ENCODE measurements at places on chromosomes 16 and 17. TPM values are rescaled to one million over a fixed set of nuclear protein-coding genes. Genes with fewer than 3 reads are reported as not detected.

DNA sequence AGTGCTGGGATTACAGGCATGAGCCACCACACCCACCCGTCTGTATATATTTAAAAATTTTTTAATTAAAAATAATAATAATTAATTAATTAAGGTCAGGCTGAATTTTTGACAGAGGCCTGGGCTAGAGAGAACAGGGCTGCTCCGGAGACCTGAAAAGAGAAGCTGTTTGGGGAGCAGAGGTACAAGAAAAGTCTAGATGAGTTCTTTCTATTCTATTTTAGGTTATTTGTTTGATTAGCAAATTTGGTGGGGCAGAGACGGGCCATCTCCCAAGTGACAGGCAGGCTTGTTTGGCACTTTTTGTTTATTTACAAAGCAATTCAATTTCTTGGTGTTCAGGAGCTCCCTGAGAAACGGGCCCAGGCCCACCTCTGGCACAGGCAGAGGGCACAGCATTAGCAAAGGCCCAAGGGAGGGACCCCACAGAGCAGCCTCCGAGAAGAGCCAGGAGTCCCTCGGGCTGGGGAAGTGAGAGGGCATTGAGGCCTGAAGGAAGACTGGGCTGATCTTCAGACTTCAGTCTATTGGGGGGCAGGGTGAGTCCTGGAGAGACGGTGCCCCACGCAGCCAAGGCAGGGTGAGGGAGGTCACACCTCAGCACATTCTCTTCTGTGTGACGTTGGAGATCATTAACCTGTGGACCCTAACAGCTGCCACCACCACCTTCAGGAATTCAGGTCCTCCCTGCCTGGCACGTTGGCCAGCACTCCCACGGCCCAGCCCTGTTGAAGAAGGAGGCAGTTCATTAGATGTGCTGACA lies 10.8 kb upstream of the RIPOR1 start:
- no peak for DNase-seq

- no peak for DNase-seq
These were observed 6.5 kb upstream of the KRTAP3-1 start for GRCh38 chr17:41015454-41015853.

- DNase-seq, result no peak
These were observed 13.7 kb downstream of the HIC1 start for GRCh38 chr17:2068519-2069051.

- DNase-seq, result no peak
These were observed 19.4 kb downstream of the UTS2R start for GRCh38 chr17:82390860-82391435.

DNA sequence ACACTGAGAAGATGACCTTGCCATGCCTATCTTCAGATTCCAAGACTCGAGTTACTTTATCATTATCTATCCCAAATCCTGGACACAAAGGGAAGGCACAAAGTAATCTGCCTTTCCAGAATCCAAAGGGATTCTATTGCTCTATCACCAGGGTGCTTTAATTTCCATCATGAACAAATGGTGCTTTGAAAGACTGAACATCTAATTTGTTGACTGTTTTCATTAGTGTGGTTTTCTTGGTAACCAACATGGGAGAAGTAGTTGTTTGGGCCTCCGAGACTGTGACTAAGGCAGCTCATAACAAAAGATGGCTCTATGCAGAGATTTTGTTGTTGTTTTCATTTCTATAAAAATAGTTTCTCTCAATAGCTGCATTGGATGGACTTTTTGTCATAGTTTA lies 441.0 kb upstream of the SOX9 start:
- DNase-seq, result no peak

DNA sequence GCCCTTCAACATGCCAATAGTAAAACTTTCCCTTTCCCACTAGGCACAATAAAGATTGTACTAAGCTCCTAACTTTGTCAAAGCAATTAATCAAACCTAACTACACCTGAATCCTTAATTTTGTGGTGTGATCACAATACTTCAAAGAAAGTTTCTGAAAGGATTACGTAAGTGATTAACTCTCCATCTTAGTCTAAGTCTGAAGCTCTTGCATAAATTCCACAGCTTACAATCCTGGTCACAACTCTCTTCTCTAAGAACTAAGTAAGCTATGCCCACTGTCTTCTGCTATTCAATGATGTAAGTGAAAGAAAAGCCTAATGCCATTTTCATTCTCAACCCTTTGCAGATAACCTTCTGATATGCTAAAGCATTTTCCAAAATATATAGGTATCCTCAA lies 15.4 kb downstream of the SIAH1 start:
- no peak for DNase-seq

GRCh38 chr17:59362811-59363205 lies 31.4 kb downstream of the YPEL2 start:
- no peak for DNase-seq

DNA sequence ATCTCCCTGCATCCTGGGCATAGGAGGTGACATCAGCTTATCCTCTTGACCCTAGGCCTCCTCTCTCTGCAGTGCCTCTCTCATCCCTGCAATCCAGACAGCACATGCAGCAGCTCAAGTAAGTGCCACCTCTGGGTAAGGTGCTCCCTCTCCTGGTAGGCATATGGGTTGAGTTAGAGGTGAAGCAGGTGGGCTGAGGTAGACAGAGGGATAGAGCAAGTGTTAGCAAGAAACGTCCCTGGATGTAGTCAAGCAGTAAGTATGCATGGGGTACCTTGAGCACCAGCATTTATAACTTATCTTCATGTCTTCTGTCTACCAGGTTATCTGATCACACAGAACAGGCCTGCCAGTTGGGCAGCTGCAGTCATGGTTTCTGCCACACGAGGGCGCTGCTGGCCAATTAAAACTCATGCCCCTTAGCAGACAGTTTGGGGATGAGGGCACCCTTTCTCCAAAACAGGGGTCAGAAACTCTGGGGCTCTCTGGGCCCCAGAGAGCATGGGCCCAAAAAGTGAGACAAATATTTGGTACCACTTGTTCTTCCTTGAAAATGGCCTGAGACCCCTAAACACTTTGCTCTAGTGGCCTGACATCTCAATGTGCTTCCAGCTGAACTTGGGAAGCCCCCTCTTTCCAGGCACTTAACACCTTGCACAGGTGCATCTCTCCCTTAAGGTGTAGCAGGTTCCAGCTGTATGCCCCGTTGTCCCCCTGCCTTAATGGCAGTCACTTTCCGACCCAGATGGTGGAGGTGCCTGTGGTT lies 59.8 kb downstream of the NEUROD2 start:
- peak; percentile 36 for DNase-seq

DNA sequence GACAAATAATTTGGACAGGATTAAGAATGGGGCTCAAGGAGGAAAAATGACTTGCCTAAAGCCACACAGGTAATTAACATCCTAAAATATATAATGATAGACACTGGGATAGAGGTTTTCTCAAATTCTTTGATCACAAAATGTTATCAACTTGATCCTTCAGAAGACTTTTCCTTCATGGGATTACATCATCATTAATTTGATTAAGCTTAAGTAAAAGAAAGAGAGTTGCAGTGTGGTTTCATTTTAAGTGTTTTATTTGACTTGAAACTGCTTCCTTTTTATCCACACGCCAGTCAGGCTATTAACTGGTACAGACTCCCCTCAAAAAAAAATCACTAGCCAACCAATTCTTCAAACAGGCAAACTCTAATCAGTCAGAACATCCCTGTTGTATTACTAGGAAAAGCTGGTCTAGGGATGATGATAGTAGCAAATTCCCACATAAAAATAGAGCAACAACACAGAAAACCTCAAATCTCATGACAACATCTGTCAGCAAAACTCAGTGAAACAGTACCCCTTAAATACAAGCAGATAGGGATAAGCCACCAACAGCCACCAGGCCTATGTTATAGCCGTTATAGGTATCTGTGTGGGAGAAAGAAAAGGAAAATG lies 32.5 kb downstream of the AKAP10 start:
- DNase-seq, result no peak

GRCh38 chr17:68102318-68102758 lies 66.8 kb downstream of the KPNA2 start:
- no peak for DNase-seq

DNA sequence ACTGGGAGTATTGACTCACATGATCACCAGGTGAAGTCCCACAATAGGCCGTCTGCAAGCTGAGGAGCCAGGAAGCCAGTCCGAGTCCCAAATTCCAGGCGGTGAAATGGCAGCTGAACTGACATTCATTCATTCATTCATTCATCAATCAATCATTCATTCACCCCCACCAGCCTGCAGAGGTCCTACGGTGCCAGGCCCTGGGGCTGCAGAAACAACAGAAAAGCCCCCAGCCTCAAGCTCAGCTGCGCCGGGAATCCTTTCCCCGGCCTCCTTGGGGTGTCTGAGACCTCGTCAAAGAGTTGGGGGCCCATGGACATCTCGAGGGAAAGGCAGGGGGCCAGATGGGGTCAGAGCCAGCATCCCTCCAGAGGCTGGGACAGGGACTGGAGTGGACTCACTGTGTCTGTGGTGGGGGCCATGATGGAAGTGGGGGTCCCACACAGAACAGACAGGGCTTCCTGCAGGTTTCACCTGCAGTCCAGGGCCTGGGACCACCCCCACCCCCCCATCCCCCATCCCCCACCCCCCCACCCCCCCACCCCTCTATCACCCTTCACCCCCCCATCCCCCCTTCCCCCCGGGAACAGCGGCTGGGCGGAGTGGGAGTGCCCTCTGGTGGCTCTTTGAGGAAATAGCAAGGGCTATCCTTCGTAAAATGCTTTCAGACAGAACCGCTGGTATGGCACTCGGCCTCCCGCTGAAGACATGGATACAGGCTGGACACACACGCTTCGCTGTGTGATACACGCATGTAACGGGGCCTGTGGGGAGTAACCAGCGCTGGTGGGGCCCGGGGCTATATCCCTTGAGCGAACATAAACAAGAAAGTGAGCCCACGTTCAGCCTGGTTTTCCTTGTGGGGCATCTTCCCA lies 8.5 kb upstream of the ZC3H18 start:
- no peak for DNase-seq

- no peak for DNase-seq
These were observed 2.9 kb upstream of the DEF8 start for GRCh38 chr16:89945654-89946053.

GRCh38 chr17:44961921-44962350 lies 6.2 kb downstream of the C1QL1 start:
- DNase-seq, result no peak

DNA sequence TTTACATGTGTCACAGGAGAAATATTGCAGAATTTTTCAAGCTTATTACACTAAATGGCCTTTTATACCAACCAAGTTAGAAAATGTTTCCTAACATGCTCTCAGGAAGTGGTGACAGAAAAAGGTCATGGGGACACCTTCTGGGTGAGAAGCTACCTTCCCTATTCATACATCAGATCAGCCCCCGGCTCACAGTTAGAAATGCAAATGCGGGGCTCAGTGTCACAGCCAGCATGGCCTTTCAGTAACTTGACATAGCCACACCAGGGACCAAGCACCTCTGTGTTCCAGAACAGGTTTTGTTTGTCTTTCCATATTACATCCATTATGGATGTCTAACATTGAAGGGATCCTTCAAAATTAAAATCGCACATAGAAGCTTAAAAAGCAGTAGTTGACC lies 59.5 kb downstream of the CHD9NB start:
- no peak for DNase-seq

- no peak for DNase-seq
These were observed 217.3 kb upstream of the IRX3 start for GRCh38 chr16:54503856-54504219.

DNA sequence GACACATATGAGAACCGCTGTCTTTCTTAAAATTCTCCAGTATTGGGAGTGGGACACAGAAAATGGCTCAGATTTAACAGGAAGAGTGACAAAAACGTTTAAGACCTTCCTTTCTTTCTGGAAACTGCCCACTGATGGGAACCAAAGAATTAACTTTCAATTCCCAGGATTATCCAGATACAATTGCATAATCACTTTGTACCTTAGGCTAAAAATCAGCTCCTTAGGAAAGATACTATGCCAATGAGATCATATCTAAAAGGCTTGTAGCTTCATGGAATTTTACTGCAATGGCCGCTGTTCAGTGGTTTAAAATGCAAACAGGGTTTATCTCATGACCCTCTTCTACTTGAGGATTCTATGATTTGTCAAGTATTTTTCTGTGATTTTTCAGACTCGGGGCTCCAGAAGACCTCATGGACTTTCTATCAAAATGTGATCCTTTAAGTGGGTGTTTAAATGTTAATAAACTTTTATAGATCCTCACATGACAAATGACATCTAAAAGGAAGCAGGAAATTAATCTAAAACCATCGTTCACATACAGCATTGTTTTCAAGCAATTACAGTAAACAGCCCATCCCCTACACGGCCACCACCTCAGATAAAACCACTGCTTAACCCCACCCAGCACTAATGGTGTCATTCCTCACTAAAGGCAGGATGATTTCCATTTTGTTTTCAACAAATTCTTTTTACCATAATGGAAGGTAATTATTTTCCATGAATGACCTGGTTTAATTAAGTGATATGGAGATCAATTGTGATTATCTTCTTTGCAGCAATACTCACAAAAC lies 31.6 kb upstream of the ERN1 start:
- DNase-seq, result no peak

DNA sequence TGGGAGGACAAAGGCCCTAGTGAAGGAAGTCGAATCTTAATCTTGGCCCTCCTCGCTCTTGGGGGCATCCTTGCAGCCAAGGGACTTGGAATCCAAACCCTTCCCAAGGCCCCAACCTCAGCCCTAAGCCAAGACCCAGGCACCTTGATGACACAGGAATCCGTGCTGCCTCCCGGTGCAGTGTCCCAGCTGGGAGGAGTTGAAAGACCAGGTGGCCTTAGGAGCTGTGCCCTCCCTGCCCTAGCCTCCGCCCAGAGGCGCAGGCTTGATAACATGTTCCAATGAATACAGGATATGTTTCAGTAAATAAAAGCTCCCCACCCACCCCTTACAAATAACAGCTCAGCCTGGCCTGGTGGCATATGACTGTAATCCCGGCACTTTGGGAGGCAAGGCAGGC lies at the start of gene CHST5:
Gene CHST5 (minus strand): TSS at position 208 of the 400 bp plus-strand sequence. CDS start 5,724 bp downstream, outside the sequence.
- no peak for DNase-seq

GRCh38 chr16:52491216-52491615 lies 55.7 kb downstream of the TOX3 start:
- no peak for DNase-seq

DNA sequence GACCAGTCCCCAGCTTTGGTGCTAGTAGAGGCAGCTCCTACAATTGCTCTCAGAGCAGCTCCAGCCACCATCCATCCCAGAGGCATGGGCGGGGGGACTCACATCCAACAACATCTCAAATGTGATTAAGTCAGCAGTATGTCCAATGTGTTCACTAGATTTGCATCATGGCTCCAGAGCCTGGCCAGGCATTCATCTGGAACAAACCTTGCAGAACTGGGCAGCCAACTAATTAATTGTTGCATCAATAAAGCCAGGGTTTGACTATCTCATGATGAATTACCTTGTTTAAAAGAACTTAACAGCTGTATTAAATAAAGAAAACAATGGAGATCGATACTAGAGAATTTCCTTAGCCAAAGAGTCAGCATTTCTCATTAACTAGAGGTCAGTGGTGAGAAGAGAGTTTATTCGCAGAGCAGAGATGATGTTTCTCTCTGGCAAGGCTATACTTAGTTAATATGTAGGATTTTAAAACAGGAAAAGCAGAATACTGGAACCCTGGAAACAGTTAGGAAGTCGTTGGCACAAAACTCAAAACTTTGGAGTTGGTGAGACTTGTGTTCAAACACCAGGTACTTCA lies 494.4 kb downstream of the GRIN2A start:
- DNase-seq, result no peak

Gene DLX4
- total RNA-seq, result 11.2 TPM

Gene CUEDC1
- total RNA-seq, result 103 TPM

Gene CNTNAP4
- total RNA-seq, result not detected

Gene KRTAP2-1
- total RNA-seq, result not detected

Gene C17orf100
- 2.8 TPM for total RNA-seq

Gene PTGES3L
- 0.74 TPM for total RNA-seq

Gene DYNLRB2
- not detected for total RNA-seq
